Activated CD4-positive, alpha-beta memory T cell treated with anti-CD3 and anti-CD28 coated beads for 36 hours (primary cell): ENCODE measurements at places on chromosomes 1 and 21.
A peak's percentile ranks its signal among the peaks of the same experiment; 100 is the strongest.

GRCh38 chr1:89799495-89799894, 21.3 kb upstream of the LRRC8D start:
- DNase-seq = no peak

DNA sequence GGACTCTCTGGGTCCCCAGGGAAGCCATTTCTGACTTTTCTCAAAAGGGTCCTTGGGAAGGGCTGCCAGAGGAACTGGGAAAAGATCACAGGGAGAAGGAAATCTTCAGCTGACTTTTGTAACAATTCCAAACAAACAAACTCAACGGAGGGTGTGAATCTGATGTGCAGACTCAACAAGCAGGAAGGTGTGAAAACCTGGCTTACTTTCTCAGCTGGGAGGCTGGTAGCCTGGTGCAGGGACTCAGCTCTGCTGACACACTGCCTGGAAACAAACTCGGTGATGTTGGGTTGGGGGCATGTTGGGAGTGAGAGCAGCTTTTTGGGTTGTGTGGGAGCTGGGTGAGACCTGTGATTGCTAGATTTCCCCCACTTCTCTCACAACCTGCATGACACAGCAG, 10.2 kb upstream of the HSD3B2 start:
- no peak for DNase-seq

- DNase-seq = no peak
Observed at GRCh38 chr1:239570878-239571277, 184.5 kb downstream of the CHRM3 start.

DNA sequence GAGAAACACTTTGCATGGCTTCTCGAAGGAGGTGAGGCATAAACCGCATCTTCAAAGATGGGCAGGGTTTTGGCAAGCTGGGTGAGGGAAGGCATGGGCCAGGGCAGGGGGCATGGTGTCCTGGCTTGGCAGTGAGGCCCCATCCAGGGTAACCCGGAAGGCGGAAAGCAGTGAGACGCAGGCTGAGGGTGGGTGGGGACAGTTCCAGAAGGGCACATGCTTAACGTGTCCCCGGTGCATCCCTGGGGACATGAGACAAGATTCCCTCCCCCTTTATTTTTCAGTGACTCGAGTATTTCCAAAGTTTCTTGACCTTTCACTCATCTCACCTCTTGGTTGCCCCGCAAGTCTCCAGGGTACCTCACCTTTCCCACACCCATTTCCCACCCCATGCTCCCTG, 122.8 kb upstream of the SLC25A33 start:
- peak; percentile 24 for DNase-seq

- no peak for DNase-seq
Observed at GRCh38 chr1:34398916-34399275, 222.2 kb downstream of the C1orf94 start.

DNA sequence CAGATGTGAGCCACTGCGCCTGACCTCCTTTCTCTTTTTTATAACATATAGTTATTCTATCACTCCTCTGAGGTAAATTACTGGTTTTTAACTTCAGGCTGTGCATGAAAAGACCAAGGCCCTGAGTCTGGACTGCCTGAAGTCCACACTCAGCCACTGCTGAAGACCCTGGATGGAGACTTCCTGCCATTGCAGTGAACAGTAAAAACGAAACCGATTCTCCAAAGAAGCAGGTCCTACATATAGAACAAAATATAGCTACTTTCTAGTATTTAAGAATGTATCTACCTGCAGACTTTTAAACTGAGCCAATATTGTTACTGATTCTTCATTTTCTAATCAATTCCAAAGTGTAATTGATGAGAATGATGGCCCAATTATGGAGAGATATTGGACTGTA, 232.8 kb downstream of the CHRM3 start:
- DNase-seq = no peak

GRCh38 chr21:44952116-44952928, 12.5 kb downstream of the SLX9 start:
- no peak for DNase-seq
